ENCODE measurements at places on chromosomes 3 and 15.

DNA sequence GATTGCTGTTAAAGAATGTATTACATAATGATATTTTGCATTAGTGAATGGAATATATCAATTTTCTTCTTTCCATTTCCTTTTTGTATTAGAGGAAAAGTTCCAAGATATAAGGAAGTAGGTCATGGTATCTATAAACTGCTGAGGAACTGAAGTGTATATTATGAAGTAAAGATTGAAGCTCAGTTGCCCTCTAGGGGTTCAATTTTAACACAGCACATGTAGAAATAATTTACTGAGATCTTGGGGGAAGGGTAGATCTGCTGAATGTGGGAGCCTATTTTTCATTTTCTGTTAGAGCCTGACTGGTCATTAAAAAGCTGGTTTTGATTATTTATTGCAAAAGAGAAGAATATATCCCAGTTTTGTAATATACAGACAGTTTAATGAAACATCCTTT is 45.2 kb downstream of the CMC1 start:
- peak; percentile 1 for DNase-seq

GRCh38 chr3:37126856-37127255 is 47.5 kb downstream of the LRRFIP2 start:
- DNase-seq, result no peak

DNA sequence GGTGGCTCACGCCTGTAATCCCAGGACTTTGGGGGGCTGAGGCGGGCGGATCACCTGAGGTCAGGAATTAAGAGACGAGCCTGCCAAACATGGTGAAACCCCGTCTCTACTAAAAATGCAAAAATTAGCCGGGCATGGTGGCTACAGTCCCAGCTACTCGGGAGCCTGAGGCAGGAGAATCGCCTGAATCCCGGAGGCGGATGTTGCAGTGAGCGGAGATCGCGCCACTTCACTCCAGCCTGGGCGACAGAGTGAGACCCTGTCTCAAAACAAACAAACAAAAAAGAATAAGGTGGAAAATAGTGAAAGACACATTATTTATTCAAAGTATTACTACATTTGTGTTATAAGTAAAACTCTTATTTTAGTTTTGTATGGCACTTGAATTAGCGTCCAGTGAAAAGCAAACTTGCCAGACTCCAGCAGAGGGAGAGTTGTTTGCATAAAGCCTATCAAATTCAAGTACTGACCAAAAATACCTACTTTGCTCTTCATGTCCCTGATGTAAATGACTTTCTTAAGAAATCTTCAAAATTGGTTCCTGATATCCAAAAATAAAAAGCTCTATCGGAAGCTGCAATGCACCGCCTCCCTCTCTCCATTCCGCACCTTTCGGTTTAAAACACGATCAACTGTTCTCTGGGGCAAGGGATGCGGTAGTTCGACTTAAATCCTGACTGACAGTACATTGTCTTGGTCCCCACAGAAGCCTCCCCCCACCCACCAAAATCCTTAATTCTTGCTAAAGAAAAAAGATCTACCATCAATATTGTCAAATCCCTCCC is 1.2 kb downstream of the TRPM7 start:
- no peak for DNase-seq

GRCh38 chr3:65946438-65946837 is 92.3 kb downstream of the MAGI1 start:
- DNase-seq, result no peak

DNA sequence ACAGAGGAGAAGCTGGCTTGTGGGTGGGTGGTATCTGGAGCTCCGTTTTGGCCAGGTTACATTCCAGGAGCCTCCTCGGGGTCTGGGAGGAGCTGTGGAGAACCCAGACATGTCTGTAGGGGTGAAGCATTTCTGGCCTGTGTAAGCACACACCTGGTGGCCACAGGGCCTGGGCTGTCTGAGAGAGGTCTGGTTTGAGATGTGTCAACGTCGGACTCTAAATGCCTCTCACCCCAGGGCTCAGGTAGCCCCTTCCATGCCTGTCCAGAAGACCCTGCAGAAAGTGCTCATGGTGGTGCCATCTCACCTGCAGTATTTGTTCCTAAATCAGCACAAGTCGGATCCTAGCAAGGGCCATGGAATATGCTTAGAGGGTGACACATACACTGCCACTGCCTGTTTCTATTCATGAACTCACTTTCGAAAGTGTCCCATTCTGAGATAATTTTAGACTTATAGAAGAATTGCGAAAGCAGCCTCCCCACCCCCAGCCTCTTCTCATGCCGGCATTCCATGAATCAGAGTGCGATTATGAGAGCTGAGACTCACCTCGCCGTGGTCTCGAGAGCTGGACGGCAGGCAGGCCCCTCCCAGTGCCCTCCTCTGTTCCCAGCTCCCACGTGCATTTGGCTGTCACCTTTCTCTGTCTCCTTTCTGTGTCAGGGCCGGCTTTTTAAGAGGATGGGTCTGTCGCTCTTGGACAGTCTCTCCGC is 63.7 kb downstream of the KLF15 start:
- DNase-seq, result no peak

- DNase-seq, result peak; percentile 94
Measured at GRCh38 chr15:65323071-65323511, 18.6 kb downstream of the RNU5B-1 start.

- no peak for DNase-seq
Measured at GRCh38 chr3:33904730-33905129, 106.3 kb downstream of the PDCD6IP start.

DNA sequence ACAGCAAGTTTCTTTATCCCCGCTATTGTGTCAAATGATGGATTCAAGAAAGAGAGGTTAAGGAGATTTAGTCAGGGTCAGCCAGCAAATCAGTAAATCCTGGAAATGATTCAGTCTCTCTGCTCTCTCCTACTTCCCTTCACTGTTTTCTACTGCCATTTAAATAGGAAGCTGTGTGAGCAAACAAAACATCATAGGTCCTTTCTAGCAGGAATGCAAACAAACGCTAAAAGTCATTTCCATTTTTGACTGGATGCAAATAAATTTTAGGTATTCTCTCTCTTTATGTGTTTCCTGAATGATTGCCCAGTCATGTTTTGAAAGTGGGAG is 299.4 kb upstream of the RORA start:
- peak; percentile 49 for DNase-seq

DNA sequence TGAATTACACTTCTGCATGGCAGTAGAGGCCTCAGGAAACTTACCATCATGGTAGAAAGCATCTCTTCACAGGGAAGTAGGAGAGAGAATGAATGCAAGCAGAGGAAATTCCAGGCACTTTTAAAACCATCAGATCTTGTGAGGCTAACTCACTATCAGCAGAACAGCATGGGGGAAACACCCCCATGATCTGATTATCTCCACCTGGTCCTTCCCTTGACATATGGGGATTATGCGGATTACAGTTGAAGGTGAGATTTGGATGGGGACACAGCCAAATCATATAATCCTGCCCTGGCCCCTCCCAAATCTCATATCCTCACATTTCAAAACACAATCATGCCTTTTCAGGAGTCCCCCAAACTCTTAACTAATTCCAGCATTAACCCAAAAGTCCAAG is 691.1 kb downstream of the SI start:
- no peak for DNase-seq

DNA sequence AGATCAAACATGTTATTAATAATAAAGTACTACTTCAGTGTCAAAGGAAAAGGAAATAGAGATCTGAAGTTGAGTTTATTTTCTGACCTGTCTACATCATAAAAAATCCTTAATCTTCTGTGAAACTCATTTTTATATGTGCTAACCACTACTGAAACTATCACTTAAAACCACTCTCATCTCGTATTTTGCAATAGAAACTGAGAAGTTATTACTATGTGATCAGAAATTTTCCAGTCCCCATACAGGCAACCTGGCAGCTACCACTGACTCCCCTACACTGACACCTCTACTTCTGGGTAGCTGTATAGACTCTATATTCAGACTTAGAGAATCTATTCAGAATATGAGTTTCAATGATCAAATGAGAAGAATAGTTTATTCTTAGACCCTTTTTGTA is 8.3 kb downstream of the HDGFL3 start:
- DNase-seq, result no peak

DNA sequence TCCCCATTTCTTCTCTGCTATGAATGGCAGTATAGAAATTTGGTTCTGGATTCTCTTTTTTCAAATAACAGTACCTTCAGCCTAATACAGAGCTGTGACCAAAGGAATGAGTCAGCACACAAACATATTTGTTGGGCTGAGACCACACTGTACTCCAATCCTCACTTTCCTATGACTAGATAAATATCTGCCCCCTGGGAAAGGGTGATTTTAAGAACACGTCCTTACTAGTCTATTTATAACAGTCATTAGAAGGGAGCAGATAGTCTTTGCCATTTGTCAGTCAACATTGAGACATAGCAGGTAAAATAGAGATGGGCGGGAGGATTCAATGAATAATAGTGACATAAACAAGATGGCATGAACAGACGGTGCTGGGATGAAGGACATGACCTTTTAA is 461.3 kb downstream of the MCTP2 start:
- DNase-seq, result no peak

- no peak for DNase-seq
Measured at GRCh38 chr3:100463646-100464155, 28.7 kb upstream of the TMEM45A start.

DNA sequence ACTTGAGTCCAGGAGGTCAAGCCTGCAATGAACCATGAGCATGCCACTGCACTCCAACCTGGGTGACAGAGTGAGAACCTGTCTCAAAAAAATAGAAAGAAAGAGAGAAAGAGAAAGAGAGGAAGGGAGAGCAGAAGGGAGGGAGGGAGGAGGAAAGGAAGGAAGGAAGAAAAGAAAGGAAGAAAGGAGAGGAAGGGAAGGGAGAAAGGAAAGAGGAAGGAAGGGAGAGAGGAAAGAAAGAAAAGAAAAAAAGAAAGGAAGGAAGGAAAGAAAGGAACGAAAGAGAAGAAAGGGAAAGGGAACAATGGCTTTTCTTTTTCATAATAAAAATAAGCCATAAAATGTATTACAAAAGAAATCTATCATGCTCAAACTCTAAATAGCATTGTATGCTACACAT is 116.9 kb downstream of the ZNF385D start:
- DNase-seq, result no peak

GRCh38 chr15:55118344-55118870 is 78.3 kb downstream of the RSL24D1 start:
- DNase-seq, result no peak

DNA sequence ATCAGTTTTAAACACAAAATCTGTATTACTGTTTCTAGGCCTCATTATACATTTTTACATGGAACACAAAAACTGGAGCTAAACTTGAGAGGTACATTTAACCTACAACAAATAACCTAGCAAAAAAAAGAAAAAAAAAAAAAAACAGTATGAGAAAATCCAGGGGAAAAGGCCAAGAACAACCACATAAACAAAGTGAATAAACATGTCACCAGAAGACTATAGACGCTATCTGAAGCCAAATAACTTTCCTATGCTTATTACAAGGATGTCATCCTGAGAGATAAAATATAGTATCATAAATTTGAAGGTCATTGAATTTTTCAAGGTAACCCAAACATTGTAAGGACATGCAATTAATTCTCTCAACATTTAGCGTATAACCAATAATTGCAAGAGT is 911.6 kb downstream of the ROBO1 start:
- no peak for DNase-seq

DNA sequence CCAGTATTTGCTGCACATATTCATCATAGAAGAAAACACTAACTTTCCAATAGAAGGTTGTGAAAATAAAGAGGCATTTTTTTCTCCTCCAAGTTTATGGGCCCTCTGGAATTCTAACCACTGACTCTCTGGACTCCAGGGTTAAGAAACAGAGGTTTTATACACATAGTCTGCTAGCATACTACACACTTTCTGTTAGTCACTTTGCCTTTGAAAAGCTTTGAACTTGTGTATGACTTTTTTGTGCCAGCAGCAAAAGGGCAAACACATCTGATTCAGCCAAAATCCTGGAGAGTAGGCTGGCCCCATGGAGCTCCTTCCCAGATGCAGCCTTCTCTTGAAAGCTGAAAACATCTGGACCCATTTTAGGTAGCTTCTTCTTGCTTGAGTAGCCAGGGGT is 6.2 kb downstream of the ZIC4 start:
- DNase-seq, result no peak

DNA sequence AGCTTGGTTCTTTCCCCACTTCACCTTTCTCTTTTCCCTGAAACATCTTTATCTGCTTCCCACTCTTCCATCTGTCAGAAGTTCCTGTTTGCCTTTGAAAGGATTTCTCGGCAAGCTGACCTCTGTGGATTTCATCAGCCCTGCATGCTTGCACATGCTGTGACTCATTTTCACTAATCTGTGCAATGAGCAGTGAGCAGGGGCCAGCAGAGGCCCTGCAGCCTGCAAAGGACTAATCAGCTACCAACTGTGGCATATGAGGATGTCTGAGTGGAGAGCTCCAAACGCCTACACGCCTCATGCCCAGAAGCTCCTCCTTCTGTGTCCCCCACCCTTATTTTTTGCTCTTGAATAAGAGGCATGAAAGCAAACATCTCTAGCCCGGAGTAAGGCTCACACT is 333.0 kb upstream of the SEMA6D start:
- DNase-seq, result peak; percentile 13

DNA sequence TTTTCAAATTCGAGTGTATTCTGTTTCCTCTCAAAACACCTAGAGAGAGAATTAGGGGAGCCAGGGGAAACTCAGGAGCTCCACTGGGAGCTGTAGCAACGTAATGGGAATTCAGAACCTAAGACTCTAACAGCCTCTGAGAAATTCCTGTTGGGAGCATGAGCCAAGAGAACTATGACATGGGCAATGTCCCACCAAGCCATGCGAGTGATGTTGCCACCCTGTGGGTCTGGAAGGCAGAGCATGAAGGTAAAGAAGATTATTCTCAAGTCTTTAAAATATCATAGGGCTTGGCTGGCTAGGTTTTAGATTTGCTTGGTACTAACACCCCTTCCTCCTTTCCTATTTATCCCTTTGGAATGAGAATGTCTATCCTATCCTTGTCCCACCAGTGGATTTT is 392.6 kb upstream of the ADAMTS9 start:
- DNase-seq, result no peak

DNA sequence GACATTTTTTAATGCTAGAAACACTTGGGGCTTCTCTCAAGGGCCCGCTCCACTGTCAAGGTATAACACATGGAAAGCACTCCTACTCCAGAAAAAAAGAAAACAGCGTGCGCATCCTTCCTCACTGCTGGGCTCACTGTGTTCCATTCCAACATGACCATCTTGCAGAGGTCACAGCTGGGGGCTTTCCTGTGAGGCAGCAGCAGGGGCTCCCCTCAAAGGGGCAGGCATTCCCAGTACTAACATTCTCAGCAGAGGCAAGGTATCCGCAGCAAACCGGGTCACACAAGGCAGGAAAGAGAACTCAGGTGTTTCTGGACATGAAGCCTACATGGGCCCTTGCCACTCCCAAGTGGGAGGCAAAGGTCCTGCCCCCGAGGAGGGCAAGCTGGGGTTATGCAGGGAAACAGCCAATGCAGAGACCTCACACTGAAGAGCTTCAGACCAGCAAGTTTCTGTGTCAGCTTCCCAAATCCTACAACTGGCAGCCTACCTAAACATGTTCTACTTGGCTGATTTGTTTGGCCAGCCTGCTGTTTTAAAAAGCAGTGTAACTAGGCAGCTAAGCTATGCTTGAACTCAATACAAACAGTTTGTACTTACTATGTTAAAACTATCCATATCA is 6.4 kb downstream of the BDH1 start:
- no peak for DNase-seq

- no peak for DNase-seq
Measured at GRCh38 chr3:129122412-129123011, 908 bp upstream of the RAB43 start.

GRCh38 chr15:76335307-76336253 is 993 bp upstream of the ISL2 start:
- no peak for DNase-seq

- peak; percentile 45 for DNase-seq
Measured at GRCh38 chr3:143134471-143134870, 14.9 kb downstream of the CHST2 start.

- no peak for DNase-seq
Measured at GRCh38 chr15:42491539-42492225, 741 bp upstream of the ZNF106 start.
